CD4-positive, alpha-beta memory T cell (primary cell): ENCODE measurements at places on chromosomes 7 and 10. TPM values are rescaled to one million over a fixed set of nuclear protein-coding genes. Genes with fewer than 3 reads are reported as not detected.

The AGR2 gene
- not detected for total RNA-seq

The EBLN1 gene
- not detected for total RNA-seq

DNA sequence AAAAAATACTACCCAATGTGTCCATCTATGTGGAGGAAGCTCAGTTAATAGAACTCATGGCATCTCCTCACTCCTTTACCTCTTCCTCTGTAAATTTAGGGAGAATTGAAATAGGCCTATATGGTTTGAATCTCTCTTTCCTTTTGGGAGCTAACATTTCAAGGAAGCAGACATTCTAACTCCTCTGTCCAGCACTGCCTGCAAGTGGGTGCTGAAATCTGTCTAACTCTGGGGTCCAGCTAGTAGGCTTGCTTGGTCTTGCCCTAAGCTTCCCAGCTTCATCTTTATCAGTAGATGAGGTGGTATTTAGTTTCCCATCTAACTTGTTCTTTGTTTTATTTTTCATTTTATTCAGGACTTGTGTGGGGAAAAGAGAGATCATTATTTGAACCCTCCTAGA lies 23.2 kb downstream of the CYCS start:
- H3K4me3 ChIP-seq = no peak overlapping the region
- DNase-seq = no peak

GRCh38 chr10:119140603-119141245 lies 24.8 kb downstream of the SFXN4 start:
- H3K36me3 ChIP-seq = peaks cover 11% of the 10 kb centered on the region
- H3K27me3 ChIP-seq = no peaks in the 10 kb centered on the region
- no peak overlapping the region for H3K27ac ChIP-seq
- H3K4me1 ChIP-seq = no peaks in the 10 kb centered on the region

- DNase-seq = no peak
- no peaks in the 10 kb centered on the region for H3K4me1 ChIP-seq
- no peaks in the 10 kb centered on the region for H3K36me3 ChIP-seq
- no peak overlapping the region for H3K4me3 ChIP-seq
- H3K27me3 ChIP-seq = no peaks in the 10 kb centered on the region
- no peak overlapping the region for H3K27ac ChIP-seq
Measured at GRCh38 chr10:128852449-128852848, 614.6 kb upstream of the MGMT start.

GRCh38 chr10:53276797-53277196 lies 504.2 kb upstream of the MBL2 start:
- no peak overlapping the region for H3K27ac ChIP-seq
- no peaks in the 10 kb centered on the region for H3K36me3 ChIP-seq
- H3K4me1 ChIP-seq = no peaks in the 10 kb centered on the region
- no peak for DNase-seq
- H3K4me3 ChIP-seq = no peak overlapping the region
